ENCODE measurements at places on chromosomes 2 and 18. TPM values are rescaled to one million over a fixed set of nuclear protein-coding genes. Genes with fewer than 3 reads are reported as not detected.

DNA sequence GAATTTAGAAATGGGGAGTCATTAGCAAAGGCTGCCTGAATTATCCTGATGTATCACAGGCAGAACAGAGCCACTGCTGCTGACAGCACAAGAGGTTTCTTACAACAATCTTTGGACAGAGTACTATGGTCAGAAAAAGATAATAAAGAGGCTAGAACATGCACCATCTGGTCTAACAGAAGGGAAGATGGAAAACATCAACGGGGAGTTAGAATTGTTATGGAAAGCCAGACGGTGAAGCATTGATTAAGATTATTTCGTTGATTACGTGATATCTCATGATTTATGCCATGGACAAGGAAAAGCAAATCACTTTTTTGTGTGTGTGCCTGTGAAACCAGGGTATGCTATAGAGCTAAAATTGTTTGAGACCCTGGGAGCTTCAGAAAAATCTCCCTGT lies 409.4 kb upstream of the ETAA1 start:
- DNase-seq, result no peak

DNA sequence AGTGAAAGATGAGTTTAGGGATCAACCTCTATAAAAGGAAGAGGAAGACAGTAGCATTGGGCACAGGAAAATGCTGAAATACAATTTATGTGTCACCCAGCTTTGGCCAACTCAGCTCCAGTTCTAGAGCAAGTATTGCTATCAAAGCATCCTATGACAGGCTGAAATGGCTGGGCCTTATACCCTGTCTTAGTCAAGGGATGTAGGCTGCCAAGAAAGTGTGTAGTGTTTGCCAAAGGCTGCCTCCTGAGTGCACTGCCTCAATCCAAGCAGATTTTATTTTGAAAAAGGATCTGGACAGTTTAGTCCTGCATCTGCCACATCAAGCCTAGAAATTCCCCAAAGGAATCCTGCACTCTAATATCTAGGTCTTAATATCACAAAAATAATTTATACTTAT lies 359.9 kb upstream of the ZC3H15 start:
- DNase-seq, result no peak

- no peak for DNase-seq
These were observed 48.4 kb downstream of the TMEFF2 start for GRCh38 chr2:192146069-192147015.

DNA sequence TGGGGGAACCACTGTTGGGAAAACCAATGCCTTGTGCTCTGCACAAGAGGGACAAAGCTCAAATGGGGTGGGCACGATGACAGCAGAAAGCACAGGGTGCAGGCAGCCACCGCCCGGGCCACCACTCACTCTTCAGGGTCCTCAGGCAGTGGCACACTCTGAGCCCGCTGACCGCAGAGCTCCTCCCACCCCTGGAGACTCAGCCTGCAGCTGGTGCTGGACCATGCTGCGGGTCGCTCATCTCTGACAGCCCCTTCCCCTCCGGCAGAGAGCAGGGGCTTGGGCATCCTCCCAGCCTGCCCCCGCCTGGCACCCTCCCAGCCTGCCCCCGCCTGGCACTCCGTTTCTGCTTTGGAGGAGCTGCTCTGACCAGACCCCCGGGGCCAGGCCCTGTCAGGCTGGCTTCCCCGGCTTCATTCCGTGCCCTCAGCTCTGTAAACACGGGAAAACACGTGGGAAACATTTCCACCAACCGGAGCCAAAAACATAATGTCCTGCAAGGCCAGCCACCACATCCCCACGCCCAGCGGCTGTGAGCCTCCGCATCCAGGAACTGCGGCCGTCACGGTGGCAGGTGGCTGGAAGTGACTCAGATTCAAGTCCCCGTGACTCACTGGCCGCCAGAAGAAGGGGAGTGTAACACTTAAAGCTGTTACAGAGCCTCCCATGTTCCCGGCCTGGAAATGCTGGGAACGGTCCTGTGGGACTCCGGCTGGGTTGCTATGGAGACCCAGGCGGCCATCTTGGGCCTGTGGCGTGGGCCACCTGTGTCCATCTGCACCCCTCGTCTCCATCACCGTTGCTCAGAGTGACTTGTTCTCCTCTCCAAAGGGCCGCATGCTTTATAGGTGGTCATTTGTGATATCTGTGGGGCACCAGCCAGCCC lies 6.8 kb upstream of the SNED1 start:
- peak; percentile 89 for DNase-seq

GRCh38 chr2:136117391-136117841 lies 533 bp downstream of the CXCR4 start:
- no peak for DNase-seq

- DNase-seq, result no peak
These were observed 541.4 kb upstream of the DDX18 start for GRCh38 chr2:117273009-117273671.

DNA sequence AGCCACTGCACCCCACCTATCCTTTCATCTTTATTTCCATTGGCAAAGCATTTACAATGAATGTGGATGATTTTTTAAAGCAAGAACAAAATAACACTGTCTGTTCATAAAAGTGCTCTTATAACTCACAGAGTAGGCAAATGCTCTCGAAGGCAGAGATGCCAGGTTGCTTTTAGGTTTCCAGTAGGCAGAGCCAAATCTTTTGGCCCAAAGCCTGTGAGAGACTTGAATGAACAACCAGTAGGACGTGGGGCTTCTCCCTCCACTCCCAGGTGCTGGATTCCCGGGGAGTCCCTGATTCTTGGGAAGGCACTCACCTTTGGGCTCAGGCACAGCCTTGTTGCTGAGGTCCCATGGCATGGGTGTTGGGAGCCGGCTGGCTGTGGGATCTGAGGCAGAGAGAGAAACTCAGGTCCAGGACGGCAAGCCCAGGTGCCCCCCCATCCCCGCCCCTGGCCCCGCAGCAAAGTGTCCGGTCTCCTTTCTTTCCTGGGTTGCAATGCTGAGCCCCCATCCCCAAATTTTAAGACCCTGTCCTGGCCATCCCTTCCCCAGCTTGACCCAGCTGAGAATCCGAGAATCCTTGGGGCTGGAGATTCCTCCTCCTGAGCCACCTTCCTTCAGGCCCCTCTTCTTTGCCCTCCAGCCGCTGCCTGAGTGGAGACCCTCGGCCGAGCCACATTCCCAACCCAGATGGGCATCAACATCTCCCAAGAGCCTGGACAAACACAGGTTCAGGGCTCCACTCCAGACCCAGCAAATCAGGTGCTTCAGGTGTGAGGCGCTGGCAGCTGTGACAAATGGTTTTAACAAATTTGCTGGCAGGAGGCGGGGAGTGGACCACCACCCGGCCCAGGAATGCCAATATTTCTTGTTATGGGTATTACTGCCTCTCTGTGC lies 5.8 kb downstream of the NEURL3 start:
- no peak for DNase-seq

DNA sequence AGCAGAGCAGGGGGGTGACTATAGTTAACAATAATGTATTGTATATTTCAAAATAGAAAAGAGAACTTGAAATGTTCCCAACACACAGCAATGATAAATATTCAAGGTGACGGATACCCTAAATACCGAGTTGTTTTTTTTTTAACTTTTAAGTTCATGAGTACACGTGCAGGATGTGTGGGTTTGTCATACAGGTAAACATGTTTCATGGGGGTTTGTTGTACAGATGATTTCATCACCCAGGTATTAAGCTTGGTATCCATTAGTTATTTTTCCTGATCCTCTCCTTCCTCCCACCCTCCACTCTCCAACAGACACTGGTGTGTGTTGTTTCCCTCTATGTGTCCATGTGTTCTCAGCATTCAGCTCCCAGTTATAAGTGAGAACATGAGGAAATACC lies 164.5 kb upstream of the DNMT3A start:
- DNase-seq, result no peak

DNA sequence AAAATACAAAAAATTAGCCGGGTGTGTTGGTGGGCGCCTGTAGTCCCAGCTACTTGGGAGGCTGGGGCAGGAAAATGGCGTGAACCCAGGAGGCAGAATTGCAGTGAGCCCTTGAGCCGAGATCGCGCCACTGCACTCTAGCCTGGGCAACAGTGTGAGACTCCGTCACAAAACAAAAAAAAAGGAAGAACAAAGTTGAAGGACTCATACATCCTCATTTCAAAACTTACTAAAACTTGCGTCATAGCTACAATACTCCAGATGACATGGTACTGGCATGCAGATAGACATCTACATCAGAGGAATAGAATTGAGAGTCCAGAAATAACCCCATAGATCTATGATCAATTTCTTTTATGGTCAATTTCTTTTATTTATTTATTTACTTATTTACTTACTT lies 13.6 kb upstream of the CYP27C1 start:
- no peak for DNase-seq

GRCh38 chr2:163711699-163712098 lies 24.1 kb downstream of the FIGN start:
- DNase-seq, result no peak

GRCh38 chr18:33231474-33232317 lies 208.8 kb downstream of the CCDC178 start:
- peak; percentile 78 for DNase-seq

DNA sequence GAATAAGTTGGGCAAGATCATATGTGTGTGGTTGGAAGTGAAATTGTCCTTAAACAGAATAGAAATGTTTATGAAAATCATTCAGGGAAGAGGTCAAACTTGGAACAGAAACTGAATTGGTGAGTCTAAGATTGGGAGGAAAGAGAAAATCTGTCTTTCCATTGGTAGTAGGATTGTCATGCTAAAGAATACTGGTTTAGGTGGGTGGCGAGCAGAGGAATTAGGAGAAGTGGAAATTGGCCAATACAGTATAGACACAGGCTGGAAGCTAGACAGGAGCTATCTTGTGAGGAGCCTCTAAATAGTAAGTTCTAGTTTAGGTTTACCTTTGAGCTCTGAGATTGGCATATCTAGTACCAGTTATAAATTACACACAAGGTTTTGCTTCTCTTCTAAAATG lies 80.9 kb upstream of the KYNU start:
- DNase-seq, result no peak

- peak; percentile 64 for DNase-seq
These were observed 2.3 kb downstream of the NEUROD1 start for GRCh38 chr2:181677912-181678586.

DNA sequence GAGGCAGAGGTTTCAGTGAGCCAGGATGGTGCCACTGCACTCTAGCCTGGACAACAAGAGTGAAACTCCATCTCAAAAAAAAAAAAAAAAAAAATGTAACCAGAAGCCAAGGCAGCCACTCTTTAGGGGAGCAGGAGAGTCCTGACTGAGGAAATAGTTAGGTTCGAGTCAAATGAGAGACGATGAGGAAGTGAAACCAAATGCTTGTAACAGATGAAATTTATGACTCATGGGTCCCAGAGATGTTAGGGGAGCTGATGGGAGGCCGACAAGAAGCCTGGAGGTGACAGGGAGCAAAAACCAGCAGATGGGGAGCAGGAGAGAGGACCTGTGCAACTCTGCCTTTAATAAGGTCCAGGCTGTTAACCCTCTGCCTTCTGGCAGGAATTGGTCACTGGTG lies 756.1 kb upstream of the DDX18 start:
- DNase-seq, result no peak

Gene MOGAT1
- not detected for total RNA-seq

Gene ZNF892
- total RNA-seq, result 14.9 TPM

Gene LYG1
- total RNA-seq, result 2.7 TPM

Gene RMDN2
- total RNA-seq, result 11.5 TPM

Gene IL1F10
- not detected for total RNA-seq

Gene PJVK
- 7.5 TPM for total RNA-seq

Gene LPIN1
- total RNA-seq, result 170 TPM

Gene FOXI3
- not detected for total RNA-seq

Gene SFTPB
- total RNA-seq, result not detected

Gene HJURP
- not detected for total RNA-seq

Gene SKA1
- total RNA-seq, result not detected

All from tibial nerve (tissue), 4 donors.